ENCODE measurements at places on chromosomes 3 and 15.

- DNase-seq, result no peak
These were observed 32.9 kb upstream of the UTS2B start for GRCh38 chr3:191363221-191363620.

GRCh38 chr3:150543128-150543527 lies 3.2 kb downstream of the SERP1 start:
- no peak for DNase-seq

- no peak for DNase-seq
These were observed 676.2 kb downstream of the NAALADL2 start for GRCh38 chr3:175535351-175535750.

DNA sequence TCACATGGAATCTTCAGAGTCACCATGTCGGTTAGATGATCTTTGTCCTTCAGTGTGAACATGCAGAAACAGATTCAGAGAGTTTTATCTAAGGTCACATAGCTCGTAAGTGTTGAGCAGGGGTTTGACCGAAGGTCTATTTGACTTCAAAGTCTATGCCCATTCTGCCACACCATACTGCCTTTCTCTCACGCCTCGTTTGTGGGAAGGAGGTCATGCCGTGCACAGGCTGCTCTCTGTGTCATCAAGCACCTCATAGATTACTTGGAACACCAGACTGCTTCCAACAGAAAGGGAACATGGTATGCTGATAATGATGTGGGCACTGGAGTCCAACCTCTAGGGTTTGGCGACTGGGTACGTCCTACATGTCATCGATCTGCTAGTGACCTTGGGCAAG lies 128.8 kb downstream of the SV2B start:
- no peak for DNase-seq

DNA sequence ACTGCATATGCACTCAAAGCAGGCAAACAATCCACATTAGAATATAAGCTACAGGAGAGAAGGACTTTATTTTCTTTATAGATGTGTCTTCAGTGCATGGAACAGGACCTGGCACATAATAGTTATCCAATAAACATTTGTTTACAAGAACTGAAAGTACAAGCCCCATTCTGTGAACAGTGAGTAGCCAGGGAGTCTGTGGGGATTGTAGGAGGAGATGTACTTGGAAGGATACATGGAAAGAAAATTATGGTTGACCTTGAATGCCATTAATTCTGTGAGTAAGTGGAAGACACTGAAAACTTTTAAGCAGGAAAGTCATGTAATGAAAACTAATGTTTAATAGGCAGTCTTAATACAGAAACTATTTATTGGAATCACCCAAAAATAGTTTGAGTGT lies 28.3 kb downstream of the MASP1 start:
- DNase-seq, result no peak

All from cardiac septum (tissue), 1 donor.